Stimulated activated CD4-positive, alpha-beta T cell treated with anti-CD3 and anti-CD28 coated beads, Interleukin-4, amount 100 ng/mL, for 1 hour (primary cell): ENCODE measurements at places on chromosomes 12 and 14.

- no peak for DNase-seq
Measured at GRCh38 chr14:100428727-100429126, 105.6 kb downstream of the SLC25A47 start.

DNA sequence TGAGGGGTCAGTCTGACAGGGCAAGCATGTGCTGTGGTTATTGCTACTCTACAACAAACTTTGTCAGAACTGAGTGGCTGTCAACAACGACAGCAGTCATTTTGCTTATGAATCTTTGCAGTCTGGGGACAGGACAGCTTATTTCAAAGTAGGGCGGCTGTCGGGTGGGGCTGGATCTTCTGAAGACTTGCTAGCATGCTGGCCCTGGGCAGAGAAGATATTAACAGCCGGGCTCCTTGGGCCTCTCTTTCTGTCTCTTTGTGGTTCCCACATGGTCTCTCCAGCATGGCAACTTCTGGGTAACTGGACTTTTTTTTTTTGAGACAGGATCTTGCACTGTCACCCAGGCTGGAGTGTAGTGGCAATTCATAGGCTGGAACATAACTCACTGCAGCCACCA is 33.9 kb upstream of the ALDH2 start:
- DNase-seq: no peak

- no peak for DNase-seq
Measured at GRCh38 chr12:120817559-120818330, 86.4 kb downstream of the SPPL3 start.

- peak; percentile 96 for DNase-seq
Measured at GRCh38 chr14:95157327-95158189, at the start of gene DICER1. TSS of gene DICER1 (minus strand) at chr14:95157529. CDS start at chr14:95133458, 24,071 bp downstream.

DNA sequence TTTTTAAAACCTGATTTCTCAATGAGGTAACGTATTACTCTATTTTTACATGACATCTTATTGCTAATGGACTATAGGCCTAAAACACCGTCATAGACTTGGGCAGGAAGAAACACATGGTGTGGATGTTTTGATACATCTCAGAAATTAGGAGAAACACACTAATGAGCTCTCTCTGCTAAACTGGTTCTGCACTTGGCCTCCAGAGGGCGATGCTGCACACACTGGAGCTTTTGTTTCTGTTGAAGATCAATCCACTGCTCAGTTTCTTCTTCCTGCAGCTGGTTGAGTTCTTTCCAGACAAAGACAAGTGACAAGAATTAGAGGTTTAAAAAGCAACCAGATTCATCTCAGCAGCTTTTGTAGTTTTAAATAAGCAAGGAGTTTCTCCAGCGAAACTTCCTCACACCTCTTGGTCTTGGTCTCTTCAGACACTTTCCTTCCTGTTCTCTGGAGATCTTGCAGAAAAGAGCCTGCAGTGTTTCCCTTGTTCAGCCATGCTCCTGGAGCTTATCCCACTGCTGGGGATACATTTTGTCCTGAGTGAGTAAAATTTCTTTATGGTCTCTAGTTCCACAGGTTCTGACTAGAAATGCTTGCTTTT is 178.5 kb upstream of the OR4E1 start:
- DNase-seq: peak; percentile 75

GRCh38 chr14:95125221-95125620 is 32.1 kb downstream of the DICER1 start:
- no peak for DNase-seq

DNA sequence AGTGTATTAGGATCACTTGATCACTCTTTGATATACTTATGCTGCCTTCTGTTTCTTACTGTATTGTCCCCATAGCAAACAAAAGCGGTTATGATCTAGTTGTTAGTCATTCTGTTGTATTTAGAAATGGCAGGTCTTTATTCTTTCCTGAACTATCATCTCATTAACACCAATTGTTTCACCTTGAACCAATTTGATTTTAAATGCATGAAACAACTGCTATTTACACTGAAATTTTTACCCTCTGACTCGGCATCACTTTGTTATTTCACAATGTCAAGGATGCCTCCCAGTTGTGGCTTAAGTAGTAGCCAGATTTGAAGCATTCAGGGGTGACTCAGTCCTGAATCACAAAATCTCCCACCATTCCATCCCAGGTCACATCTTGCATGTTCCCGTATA is 303.5 kb downstream of the EGLN3 start:
- DNase-seq: no peak

GRCh38 chr12:65670775-65671174 is 153.5 kb upstream of the HMGA2 start:
- no peak for DNase-seq

- no peak for DNase-seq
Measured at GRCh38 chr12:123987022-123987421, 14.0 kb downstream of the ZNF664 start.
